M059J (cell line): ENCODE measurements at places on chromosomes 5 and 9. TPM values are rescaled to one million over a fixed set of nuclear protein-coding genes. Genes with fewer than 3 reads are reported as not detected.

GRCh38 chr5:125343015-125343414, 596.6 kb upstream of the ZNF608 start:
- peak; percentile 72 for DNase-seq

GRCh38 chr9:137477778-137478612, 18.9 kb upstream of the NSMF start:
- DNase-seq = no peak

Gene TMEFF1
- 0.05 and 4.0 TPM in 2 replicates for total RNA-seq

DNA sequence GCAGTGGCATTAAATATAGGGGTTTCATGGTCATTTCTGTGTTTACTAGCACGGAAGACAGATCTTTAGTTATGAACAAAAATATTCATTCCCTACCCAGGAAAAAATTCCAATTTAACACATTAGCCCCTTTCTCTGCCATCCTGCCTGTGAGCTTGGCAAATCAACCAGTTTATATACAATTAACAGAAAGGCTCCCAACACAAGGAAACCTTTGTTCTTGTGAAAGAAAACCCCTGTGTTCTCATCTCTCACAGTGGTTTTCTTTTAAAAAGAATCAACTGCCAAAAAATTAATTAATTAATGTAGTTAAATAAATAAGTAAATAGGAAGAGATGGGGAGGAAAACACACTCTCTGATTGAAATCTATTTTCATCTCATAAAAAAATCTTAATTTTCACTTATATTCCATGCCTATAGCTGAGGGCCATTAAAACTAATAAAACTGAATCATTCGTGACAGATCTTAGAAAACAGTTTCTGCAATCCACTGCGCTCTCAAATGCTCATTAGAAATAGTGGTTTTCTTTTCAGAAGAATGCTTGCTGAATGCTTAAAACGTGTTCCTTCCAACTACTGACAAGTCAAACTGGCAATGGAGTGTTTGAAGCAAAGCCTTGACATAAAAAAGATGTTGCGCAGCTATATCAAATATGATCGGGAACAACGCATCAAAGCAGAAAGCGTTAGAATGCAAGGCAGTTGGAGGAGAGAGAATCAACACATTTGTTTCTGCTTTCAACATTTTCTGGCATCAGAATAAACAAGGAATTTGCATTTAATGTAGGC, 387.7 kb downstream of the TLR4 start:
- DNase-seq = no peak

GRCh38 chr5:118778941-118779340, 209.4 kb downstream of the DTWD2 start:
- DNase-seq = no peak

DNA sequence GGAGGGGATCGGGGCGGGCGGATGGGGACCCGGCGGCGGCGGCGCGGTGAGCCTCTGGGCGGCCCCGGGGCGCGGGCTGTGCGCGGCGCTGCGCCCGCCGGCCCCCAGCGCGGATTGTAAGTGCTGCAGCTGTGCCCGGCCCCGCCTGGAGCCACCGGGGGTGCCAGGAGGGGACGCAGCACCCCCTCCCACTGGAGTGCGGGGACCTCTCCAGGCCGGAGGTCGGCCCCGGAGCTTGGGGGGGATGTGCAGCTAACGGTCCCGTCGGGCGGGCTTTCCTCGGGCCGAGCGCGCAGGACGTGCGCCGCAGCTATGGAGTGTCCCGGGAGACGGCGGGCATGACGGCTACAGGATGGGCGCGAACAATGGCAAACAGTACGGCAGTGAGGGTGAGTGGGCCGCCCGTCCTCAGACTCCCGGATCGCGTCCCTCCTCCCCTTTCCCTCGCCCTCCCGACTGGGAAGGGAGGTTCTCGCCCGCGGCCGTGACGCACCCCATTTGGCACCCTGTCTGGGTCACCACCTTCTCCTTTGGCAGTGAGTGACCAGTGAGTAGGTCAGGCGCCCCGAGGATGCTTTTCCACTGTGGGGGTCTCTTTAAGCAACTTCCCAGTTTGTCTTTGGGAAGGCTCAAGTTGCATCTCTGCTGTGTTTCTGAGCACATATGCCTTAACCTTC, 483 bp downstream of the FBXL7 start:
- peak; percentile 69 for DNase-seq

Gene IFNA13
- total RNA-seq = not detected in 2 replicates

- DNase-seq = no peak
These were observed 50.9 kb downstream of the PRUNE2 start for GRCh38 chr9:76855015-76855414.

Gene EQTN
- not detected in 2 replicates for total RNA-seq

- DNase-seq = peak; percentile 6
These were observed 228.2 kb upstream of the TYRP1 start for GRCh38 chr9:12464910-12465512.
